Activated T-helper 1 cell treated with Interleukin-2 at 50 U/mL for 16 hours (primary cell): ENCODE measurements at places on chromosomes 13 and 19.

DNA sequence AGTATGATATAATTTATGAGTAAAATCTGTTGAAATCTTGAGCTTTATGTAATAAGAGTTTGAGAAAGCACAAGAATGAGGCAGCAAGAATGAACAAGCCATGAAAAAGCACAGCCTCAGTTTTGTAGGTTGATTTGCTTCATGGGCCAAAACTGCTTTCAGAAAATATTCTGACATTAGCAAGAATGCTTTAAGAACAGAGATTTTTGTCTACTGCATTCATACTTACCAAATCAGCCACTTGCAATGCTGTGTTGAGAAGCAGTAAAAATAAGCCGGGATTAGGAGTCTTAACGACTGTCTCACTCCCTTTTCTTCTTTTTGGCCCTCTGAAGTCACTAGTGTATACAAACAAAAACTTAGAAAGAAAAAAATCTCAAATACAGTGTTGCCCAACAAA lies 114.5 kb downstream of the POSTN start:
- no peak for DNase-seq

DNA sequence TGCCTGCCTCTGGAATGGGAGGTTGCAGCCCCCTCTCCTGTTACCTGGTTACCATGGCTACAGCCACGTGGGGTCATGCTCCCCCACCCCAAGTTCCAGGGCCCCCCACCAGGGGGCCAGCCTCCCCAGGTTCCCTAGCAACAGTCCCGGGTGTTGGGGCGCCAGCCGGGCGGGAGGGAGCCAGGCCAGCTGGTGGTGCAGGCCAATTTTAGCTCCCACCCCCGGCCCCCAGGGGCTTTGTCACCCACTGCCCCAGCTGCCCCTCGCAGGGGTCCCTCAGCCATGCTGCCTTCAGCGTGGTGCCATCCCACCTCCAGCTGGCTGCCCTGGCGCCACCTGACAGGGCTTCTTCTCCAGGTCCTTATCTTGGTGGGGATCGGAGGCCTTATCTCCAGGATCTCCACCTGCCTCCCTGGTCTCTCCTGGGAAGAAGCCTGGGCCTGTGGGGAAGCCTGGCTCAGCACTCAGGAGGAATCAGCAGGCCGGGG lies 3.0 kb downstream of the MARK4 start:
- no peak for DNase-seq

DNA sequence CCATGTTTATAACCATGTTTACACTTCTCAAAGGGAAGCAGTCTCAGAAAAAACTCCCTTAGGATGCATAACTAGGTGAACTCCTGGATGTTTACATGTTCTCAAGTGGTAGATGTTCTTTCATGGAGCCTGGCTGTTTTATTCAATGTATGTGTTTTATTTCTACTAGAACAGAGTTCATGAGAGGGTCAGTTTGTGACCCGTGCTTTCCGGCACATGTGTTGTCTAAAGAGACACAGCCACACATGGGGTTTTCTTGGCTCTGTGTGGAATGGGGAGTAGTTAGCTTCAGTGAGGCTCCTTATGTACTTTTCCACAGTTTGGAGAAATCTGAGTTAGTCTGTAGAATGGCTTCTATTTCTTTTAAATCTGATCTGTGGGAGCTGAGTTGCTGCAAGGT lies 60.9 kb downstream of the ATP8A2 start:
- no peak for DNase-seq

DNA sequence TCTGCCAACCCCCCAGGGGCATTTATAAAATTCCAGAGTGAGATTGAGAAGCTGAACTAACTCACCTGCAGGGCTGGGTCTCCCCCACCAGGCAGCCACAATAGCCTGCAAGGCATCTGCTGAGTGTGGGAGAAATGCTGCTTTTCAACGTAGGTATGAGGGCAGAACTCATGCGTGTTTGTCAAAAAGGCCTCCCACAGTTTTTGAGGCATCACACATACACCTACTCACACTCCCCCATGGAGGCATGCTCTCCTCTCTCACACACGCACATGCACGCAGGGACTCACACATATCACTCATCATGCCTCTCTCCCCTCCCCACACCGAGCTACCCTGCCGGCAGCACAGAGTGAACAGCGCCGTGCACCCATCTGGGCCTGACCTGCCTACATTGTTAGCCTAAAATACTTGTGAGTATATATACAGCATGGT lies 390.5 kb downstream of the FGF9 start:
- peak; percentile 38 for DNase-seq

DNA sequence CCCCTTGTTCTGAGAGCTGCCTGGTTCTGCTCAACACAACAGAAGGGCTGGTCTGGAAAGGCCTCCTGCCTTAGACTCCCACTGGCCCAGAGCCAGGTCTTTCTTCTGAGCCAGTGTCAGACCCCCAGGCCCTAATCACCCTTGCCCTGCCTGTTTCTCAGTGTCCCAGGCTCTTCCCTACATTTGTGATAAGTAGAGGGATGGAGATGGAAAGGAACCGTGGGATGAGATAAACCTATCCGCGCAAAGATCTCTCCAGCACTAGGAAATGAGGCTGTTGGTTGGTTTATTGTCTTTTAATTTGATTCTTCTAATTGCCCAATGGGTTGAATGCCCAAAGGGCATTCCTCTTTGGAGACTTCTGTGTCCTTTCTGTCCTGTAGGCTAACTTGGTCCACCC lies 470.0 kb downstream of the TSHZ3 start:
- DNase-seq, result no peak

DNA sequence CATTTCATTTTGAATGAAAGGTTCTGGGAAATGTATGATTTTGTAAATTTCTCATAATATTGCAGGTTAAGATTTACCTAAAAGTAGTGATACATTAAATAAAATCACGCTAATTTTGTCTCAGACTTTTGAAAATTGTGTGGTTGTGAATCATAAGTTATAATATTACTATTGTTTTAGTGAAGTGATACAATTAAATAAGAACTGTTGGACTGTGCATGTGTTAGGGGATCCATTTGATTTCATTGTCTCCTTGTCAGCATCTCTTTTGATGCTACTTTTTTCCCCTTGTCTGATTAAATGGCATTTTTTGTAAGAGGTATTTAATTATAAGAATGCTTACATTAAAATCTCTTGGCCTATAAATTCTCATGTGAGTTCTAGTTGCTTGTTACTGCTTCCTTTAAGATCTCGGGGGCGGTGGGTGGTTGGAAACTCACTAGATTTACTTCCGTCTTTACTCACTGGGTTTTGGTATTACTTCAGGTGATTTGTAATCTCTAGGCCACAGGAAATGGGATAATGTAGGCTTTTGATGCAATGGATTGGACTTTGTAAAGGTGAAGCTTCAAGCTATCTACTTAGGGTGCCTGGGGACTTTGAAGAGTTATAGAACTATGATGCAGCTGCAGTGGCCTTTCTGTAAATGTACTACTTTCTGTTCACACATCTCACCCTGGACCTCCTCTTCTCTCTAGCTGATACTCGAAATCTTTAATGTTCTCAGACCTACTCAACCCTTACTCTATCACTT lies 66.5 kb downstream of the PAN3 start:
- no peak for DNase-seq

GRCh38 chr19:34317311-34317927 lies 47.6 kb upstream of the GPI start:
- DNase-seq, result no peak

- DNase-seq, result no peak
These were observed 1.8 kb downstream of the DACH1 start for GRCh38 chr13:71864986-71865873.

GRCh38 chr13:64332048-64332447 lies 2898.1 kb downstream of the PCDH9 start:
- DNase-seq, result no peak

GRCh38 chr19:12872255-12872654 lies 9.0 kb downstream of the DNASE2 start:
- DNase-seq, result no peak

DNA sequence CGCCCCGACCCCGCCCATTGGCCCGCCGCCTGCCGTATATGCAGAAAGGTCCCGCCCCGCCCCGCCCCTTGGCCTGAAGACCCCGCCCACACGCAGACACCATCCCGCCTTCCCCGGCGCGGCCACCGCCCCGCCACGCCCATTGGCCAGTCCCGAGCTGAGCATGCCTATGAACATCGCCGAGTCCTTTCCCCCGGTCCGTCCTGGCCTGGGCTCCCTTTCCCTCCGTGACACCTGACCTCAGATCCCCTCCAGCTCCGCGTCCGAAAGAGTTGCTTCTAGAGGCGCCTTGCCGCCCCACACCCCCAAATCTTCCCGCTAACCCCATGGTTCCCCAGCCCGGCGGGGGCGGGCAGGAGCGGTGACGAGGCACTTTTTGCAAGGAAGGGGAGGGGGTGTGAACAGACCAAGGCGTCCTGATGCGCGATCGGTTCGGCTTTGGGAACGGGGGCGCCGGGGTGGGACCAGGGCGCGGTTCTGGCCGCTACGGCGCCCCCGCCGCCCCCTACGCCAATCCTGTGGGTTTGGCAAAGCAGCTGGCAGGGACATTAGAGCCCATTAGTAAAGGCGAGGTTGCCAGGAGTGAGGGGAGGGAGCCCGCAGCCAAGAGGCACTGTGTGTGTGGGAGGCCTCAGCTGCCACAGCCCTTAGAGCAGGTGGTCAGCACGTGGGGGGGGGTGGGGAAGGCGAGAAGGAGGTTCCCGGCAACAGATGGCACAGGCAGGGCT lies 406 bp upstream of the NUMBL start:
- peak; percentile 82 for DNase-seq

- DNase-seq, result no peak
These were observed 10.3 kb downstream of the CELF5 start for GRCh38 chr19:3234800-3235199.

DNA sequence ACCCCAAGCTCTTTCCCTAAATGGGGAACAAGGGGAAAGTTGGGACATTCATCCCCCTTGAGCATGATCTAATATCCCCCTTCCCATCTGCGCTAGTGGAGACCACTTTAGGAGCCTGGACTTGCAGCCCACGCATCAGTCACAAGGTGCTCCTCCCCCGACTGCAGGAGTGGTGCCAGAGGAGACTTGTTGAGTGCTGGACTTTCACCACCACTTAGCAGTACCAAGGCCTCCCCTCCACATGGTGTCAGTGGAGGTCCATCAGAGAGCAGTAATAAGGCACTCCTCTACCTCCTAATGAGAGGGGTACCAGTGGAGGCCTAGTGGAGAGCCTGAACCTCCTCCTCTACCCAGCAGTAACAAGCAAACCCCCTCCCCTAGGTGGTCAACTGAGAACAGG lies 22.5 kb downstream of the CAB39L start:
- no peak for DNase-seq

- no peak for DNase-seq
These were observed 24.0 kb upstream of the LAIR1 start for GRCh38 chr19:54388802-54389139.

- no peak for DNase-seq
These were observed 169.4 kb downstream of the B3GLCT start for GRCh38 chr13:31369213-31369612.

- DNase-seq, result no peak
These were observed 209.5 kb upstream of the IPO5 start for GRCh38 chr13:97743938-97744337.

DNA sequence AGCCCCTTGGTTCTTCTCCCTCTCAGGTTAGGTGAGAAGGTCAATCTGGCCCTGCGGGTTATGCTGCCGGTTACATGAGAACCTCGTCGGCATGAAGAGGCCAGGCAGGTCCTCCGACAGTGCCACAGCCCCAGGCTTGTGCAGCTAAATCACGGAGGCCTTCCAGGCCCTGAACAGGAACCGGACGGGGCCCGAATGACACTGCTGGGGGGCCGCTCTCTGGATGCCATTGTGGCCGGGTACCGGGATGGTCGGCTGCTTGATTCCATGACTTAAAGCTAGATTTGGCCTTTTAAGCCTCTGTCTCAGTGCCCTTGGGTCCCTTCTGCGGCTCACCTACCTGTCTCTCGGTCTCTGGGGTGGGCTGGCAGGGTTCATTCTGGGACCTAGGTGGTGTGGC lies 48.4 kb downstream of the C1QTNF9 start:
- DNase-seq, result no peak

DNA sequence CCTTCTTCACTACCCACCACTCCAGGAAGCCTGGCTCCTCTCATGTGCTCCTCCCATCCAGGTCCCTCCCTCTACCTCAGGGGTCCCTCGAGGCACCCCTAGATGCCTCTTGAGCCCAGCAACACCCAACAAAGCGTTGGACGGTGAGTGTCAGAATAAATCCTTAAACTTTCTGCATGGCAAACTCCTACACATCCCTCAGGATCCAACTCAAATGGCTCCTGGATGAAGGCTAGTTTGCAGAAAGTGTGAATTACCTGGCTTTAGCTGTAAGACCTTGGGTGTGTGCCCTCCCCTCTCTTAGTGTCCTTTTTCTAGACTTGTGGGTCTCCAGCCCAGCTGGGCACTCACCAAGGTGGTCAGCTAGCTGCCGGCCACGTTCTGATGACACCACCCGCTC lies 5.4 kb downstream of the MPV17L2 start:
- DNase-seq, result no peak

DNA sequence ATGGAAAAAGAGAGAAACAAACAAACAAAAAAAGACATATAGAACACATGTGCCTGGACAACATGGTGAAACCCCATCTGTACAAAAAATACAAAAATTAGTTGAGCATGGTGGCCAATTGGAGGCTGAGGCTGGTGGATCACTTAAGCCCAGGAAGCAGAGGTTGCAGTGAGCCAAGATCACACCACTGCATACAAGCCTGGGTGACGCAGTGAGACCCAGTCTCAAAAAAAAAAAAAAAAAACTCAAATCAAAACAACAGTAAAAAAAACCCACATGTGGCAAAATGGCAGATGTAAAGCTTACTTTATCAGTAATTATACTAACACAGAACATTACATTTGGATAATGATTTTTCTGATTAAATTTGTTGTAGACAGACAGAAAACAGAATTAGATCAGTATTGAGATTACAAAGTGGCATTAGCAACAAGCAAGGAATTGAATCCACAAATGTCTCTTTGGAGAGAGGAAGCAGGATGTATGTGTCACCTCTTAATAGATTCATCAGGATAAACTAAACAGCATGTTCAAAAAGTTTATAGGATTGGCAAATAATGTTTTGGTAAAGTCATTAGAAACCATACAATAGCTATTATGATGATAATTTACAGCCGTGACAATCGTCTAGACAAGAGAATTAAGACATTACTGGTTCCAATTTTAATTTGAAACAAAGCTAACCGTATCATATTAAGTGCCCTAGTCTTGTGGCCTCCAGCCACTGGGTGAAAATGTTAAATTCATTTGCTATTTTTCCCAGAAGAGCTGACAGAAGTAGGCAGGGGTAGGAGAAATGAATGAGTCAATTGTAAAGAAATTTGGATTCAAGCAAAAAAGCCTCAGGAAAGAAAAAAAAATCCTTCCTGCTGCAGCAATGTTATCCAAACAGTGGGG lies 206.0 kb downstream of the FGF14 start:
- no peak for DNase-seq

DNA sequence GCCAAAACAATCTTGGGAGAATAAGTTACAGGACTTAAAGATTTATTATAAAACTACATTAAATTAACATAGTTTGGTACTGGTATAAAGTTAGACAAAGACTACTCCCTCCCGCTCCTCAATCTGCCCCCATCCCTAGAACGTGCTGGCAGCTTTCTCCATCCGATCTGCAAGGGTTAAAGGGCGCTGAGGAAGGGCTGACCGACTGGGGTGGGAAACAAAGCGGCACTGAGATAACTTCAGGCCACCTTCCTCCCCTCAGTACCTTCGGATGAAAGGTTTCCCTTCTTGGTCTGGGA lies 790 bp upstream of the SUGT1 start:
- DNase-seq, result no peak
